Hematopoietic multipotent progenitor cell treated with erythropoietin and hydrocortisone succinate and interleukin-3 and kit ligand, for 6 days (in vitro differentiated cells): ENCODE measurements at places on chromosomes 11 and 22.

- no peak for DNase-seq
Measured at GRCh38 chr11:100861212-100861611, 174.1 kb downstream of the ARHGAP42 start.

GRCh38 chr11:119371778-119372182, 9.7 kb downstream of the USP2 start:
- DNase-seq, result peak; percentile 44

- no peak for DNase-seq
Measured at GRCh38 chr11:6584528-6584927, 18.9 kb downstream of the RRP8 start.

DNA sequence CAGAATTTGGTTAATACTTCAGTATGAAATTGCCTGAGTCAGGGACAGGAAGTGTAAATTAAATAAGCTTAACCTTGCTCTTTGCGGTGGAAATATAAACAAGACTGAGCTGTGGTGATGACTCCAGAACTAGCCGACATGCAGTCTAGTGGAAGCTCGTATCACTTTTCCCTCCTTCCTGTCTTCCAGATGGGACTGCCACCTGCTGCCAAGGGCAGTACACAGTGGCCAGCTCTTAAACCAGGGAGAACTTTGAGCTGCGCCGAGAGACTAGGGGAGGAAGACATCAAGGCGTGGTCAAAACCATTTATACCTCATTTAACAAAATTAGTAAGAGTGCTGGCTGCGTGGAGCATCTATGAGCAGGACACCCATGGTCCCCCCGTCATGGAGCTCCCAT, 31.3 kb upstream of the CTTN start:
- no peak for DNase-seq

GRCh38 chr22:30286813-30287647, 2.3 kb downstream of the CASTOR1 start:
- DNase-seq, result peak; percentile 81

DNA sequence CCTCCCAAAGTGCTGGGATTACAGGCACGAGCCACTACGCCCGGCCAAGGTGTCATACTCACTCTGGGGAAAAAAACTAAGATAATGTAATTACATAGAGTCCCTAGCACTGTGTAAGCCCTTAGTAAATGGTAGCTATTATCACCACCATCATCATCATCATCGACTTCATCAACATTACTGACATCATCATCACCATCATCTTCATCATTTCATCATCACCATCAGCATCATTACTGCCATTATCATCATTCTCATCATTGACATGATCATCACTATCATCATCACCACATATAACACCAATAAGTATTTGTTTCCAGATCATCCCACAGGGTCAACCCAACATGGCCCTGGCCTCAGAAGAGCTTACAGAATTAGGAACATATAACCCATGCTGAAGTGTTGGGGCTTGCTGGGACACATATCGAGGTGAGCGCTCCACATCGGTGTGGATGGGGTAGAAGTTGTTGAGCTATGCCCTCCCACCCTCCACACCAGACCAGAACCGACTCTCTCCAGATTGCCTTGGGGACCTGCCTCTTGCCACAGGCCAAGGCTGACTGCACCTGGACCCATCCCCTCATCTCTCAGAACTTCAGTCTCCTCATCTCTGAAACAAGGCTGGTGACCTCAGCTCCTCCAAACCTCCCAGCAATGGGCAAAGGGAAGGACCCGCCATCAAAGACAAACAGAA, 14.7 kb upstream of the CD5 start:
- no peak for DNase-seq

GRCh38 chr11:123678246-123678645, 23.8 kb upstream of the SCN3B start:
- DNase-seq, result no peak

DNA sequence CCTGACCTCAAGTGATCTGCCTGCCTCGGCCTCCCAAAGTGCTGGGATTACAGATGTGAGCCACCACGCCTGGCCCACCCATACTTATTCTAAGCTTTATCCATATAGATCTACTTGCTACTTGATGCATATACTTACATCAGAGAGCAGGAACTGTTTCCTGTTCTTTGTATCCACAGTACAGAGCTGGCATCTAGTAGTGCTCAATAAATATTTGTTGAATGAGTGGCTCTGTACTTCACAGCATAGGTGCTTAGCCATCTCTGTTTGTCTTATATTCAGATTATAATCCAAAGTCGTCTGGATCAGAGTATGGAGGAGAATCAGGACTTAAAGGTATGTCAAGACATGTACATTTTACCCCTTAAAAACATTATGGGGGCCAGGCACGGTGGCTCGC, 38.6 kb upstream of the DLAT start:
- no peak for DNase-seq

- DNase-seq, result no peak
Measured at GRCh38 chr11:33533386-33534052, 167.1 kb downstream of the C11orf91 start.

- no peak for DNase-seq
Measured at GRCh38 chr22:42951093-42951710, 63.7 kb downstream of the PACSIN2 start.

DNA sequence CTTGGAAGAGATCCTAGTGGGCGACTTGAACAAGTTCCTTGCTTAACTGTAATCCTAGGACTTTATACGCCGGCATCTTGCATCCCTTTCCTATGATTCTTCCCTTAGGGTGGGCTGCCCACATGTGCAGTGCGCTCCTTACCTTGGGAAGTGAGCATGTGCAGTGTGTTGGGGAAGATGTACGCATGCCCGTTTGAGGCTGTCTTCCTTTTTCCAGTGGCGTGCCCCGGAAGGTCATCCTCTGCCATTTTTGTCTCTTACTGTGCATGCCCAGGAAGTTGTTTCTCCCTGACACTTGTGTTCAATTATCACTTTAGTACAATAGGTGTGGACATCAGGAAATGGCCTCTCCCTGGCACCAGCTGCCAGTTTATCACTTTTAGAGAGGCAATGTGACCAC, 936.5 kb downstream of the TBC1D22A start:
- DNase-seq, result no peak

GRCh38 chr11:61762798-61763197, 10.4 kb downstream of the MYRF start:
- DNase-seq, result no peak

- DNase-seq, result no peak
Measured at GRCh38 chr11:78829146-78829545, 254.5 kb upstream of the NARS2 start.

GRCh38 chr11:88979641-88980040, 86.1 kb downstream of the GRM5 start:
- DNase-seq, result no peak

DNA sequence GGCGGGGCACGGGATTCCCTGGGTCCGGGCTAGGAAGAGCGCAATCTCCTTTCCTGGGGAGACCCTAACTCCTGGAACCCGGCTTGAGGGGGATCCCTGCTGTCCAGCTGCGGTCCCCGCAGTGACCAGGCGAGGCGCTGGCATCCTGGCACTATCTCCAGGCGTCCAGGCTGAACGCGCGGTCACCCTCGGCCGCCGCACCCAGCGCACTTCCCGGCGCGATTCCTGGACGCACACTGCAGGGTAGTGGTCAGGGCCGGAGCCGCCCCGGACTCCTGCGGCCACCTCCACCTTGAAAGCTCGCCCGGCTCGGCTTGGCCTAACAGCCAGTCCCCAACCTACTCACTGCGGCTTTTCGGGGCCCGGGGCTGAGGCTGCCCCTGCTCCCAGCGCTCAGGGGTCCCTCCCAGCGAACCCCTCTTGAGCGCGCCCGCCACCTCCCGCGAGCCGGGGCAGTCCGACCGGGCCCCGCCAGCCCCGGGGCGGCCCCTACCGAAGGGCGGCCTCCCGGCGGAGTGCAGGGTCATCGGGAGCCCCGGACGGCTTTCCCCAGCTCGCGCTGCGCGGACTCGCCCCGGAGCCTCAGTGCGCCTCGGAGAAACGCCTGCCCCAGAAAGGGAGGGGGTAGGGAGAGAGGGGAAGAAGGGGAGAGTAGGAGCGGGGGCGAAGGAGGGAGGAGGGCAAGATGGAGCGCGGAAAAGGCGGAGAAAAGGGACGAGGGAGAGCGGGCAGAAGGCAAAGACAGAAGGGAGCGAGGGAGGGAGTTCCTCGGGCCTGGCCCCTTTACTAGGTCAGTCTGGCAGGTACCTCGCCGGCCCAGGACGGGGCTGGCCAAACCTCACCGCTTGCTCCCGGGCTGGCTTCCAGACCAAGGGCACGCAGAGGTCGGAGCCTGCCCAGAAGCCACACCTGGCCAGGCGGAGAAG, 1.0 kb downstream of the POU2AF3 start:
- DNase-seq, result peak; percentile 11

GRCh38 chr11:111540114-111540936, at the start of gene LAYN:
LAYN (plus strand) TSS chr11:111540720; CDS start chr11:111540844, 124 bp downstream.
- peak; percentile 16 for DNase-seq

DNA sequence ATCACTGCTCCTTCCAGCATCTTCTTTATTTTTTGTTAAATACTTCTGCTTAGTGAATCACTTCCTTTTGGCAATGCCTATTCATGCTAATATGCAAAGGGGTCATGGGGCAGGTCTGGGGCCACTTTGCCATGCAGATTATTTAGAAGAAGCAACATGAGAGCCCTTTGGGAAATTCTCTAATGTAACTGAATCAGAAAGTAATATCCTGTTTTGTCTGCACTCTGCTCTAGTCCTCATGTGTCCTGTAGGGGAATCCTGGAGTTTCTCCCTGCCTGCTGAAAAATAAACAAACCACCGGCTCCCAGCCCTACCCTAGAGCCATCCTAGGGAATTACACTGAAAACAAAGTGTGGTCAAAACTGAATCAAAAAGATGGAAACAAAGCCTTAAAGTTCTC, 176.5 kb upstream of the POU2AF2 start:
- no peak for DNase-seq
